Activated naive CD8-positive, alpha-beta T cell treated with anti-CD3 and anti-CD28 coated beads for 36 hours (primary cell): ENCODE measurements at places on chromosomes 11 and 22. TPM values are rescaled to one million over a fixed set of nuclear protein-coding genes. Genes with fewer than 3 reads are reported as not detected.

Gene CDKN1C
- total RNA-seq: 0.85 TPM

DNA sequence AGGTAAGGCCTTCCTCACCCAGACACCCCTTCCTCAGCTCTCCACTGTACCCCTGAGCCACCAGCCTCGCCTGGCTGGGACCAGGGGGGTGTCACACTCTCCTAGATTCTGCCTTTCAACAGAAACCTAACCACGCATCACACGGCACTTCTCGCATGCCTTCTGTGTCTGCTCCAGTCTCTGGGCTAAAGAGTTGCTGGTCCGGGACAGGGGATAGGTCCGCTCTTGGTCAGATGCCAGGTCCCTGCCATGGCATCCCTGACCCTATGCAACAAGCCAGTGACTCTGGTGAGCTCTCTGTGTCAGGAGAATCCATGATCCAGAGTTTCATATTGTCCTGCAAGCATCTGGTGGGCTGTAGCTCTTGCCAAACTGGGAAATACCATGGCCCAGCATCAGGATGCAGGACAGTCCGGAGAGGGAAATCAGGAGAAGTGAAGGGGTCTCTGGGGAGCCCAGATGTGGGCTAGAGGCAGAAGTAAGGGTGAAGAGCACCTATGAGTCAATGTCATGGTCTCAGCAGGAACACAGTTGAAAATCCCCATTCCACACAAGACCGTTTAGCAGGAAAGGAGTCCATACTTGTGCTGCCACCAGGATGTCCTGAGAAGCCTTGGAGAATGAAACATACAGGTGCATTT is 14.1 kb downstream of the IGLL5 start:
- peaks cover 1% of the 10 kb centered on the region for H3K4me1 ChIP-seq
- no peak overlapping the region for H3K4me3 ChIP-seq
- H3K27ac ChIP-seq: no peak overlapping the region
- H3K36me3 ChIP-seq: no peaks in the 10 kb centered on the region
- no peak for DNase-seq

- no peak overlapping the region for H3K4me3 ChIP-seq
- no peak overlapping the region for H3K27ac ChIP-seq
- no peaks in the 10 kb centered on the region for H3K36me3 ChIP-seq
- no peaks in the 10 kb centered on the region for H3K27me3 ChIP-seq
These were observed 7.7 kb upstream of the DLAT start for GRCh38 chr11:112017538-112017937.

GRCh38 chr22:17167486-17167885 is 8.4 kb upstream of the HDHD5 start:
- no peaks in the 10 kb centered on the region for H3K27me3 ChIP-seq
- H3K4me3 ChIP-seq: no peak overlapping the region
- DNase-seq: no peak
- no peak overlapping the region for H3K27ac ChIP-seq
- H3K36me3 ChIP-seq: no peaks in the 10 kb centered on the region

DNA sequence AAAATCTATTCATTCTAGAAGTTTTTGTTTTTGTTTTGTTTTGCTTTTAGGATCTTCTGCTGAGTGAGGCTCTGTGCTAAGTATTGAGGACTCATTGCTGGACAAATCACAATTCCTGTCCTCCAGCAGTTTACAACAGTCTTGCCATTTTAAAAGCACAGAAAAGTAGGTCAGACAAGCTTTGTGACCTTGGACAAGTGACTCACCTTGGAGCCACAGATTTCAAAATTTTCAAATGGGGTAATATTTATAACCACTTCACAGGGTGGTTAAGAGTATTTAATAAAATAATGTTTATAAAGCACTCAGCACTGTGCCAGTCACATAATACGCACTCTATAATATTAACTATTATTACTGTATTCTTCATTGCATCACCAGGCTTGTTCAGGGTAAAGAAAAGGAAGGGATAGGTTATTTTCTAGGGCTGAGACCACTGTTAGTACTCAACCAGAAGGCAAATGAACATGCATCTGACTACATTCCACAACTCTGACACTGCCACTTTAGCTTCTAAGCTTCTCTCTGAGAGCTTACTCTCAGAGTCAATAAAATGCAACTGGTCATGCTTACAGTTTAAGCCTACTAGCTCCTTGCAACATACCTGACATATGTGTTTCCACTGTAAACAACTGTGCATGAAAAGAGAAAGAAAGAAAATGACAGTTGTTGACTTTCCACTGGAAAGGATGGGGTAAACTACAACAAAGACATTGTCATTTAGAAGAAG is 63.2 kb upstream of the FIBIN start:
- no peaks in the 10 kb centered on the region for H3K36me3 ChIP-seq
- no peaks in the 10 kb centered on the region for H3K4me1 ChIP-seq
- no peak overlapping the region for H3K4me3 ChIP-seq
- H3K27me3 ChIP-seq: no peaks in the 10 kb centered on the region

Gene UBQLN3
- not detected for total RNA-seq

DNA sequence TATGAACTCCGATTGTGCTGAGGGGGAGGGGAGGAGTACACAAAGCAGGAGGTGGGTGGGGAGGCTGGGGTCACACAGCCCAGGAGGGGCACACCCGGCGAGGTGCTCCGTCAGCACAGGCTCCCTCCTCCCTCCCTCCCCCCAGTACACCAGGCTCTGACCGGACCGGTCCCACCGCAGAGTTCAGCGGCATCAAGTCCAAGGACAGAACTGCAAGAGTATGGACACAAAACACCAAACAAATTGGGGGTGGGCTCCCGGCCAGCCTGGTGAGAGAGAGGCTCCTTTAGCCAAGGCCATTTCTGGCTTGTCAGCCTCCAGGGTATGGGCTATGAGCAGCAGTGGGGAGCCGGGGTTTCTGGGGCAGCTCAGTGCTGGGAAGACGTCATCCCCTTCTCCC is 68.3 kb downstream of the ST3GAL4 start:
- H3K36me3 ChIP-seq: no peaks in the 10 kb centered on the region
- H3K4me3 ChIP-seq: no peak overlapping the region
- no peak overlapping the region for H3K27ac ChIP-seq
- DNase-seq: no peak
- H3K27me3 ChIP-seq: peaks cover 16% of the 10 kb centered on the region

- H3K4me1 ChIP-seq: peaks cover 66% of the 10 kb centered on the region
- H3K4me3 ChIP-seq: peak overlapping the region; percentile 23
- H3K27ac ChIP-seq: peak overlapping the region; percentile 84
- no peak for DNase-seq
- no peaks in the 10 kb centered on the region for H3K27me3 ChIP-seq
- peaks cover 74% of the 10 kb centered on the region for H3K36me3 ChIP-seq
These were observed 22.3 kb downstream of the TMEM123 start for GRCh38 chr11:102430158-102430836.

Gene ARHGAP8
- 3.2 TPM for total RNA-seq

Gene TMEM218
- 18.1 TPM for total RNA-seq

GRCh38 chr22:39288135-39288898 is 31.1 kb downstream of the RPL3 start:
- H3K4me1 ChIP-seq: peaks cover 6% of the 10 kb centered on the region
- H3K27ac ChIP-seq: no peak overlapping the region

DNA sequence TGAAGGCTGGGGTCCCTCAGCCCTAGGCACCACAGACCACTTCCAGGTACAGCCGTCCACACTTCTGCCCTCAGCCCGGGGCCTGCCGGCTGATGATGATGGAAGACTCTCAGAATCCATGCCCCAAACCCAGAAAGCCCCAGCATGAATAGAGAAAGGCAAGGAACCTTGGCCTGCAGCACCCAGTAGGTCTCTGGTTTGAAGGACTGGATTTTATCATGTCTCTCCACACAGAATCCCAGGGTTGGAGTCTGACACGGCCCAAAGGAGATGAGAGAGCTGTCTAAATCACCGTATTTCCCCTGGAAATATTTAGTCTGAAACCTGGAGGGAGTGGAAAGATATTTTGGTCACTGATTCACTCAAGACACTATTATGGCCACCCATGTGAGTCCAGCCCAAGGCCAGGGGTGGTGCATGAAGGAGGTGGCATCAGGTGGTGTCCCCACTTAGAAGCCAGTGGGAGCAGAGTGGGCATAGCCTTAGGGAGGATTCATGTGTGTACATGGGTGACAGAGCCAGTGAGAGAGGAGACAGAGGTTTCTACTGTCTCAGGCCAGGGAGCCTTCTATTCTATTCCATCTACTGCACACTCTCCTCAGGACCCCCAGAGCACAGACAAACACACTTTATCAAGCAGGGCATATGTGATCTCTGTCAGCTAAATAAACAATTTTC is 14.0 kb downstream of the TOP3B start:
- peaks cover 17% of the 10 kb centered on the region for H3K36me3 ChIP-seq
- no peak overlapping the region for H3K4me3 ChIP-seq
- H3K27me3 ChIP-seq: no peaks in the 10 kb centered on the region
- no peaks in the 10 kb centered on the region for H3K4me1 ChIP-seq

DNA sequence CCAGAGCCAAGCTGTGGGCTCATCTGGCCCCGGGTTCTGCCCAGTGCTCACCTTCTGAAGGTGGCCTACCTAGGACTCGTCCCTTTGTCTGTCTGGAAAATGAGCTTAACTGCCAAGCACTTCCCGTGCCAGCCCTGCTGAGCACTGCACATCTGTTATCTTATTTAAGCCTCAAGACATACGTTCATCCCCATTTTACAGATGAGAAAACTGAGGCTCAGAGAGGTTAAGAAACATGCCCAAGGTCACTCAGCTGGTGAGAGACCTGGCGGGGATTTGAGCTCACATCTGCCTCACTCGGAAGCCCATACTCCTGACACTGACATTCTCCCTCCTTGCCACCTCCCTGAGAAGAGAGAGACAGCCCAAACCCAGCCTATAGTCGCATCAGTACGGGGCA is 226.2 kb downstream of the MN1 start:
- H3K4me1 ChIP-seq: no peaks in the 10 kb centered on the region
- H3K4me3 ChIP-seq: no peak overlapping the region
- H3K27me3 ChIP-seq: peaks cover 37% of the 10 kb centered on the region
- DNase-seq: no peak
- H3K36me3 ChIP-seq: no peaks in the 10 kb centered on the region
- H3K27ac ChIP-seq: no peak overlapping the region

GRCh38 chr22:23835484-23836144 is 3.2 kb downstream of the DERL3 start:
- H3K27me3 ChIP-seq: peaks cover 9% of the 10 kb centered on the region
- peaks cover 17% of the 10 kb centered on the region for H3K4me1 ChIP-seq
- no peak overlapping the region for H3K27ac ChIP-seq
- H3K36me3 ChIP-seq: peaks cover 4% of the 10 kb centered on the region
- no peak for DNase-seq

GRCh38 chr11:34044664-34045485 is 6.7 kb upstream of the CAPRIN1 start:
- no peak overlapping the region for H3K27ac ChIP-seq
- H3K27me3 ChIP-seq: peaks cover 11% of the 10 kb centered on the region
- no peaks in the 10 kb centered on the region for H3K36me3 ChIP-seq
- no peaks in the 10 kb centered on the region for H3K4me1 ChIP-seq

GRCh38 chr11:39304586-39304985 is 2154.9 kb downstream of the LRRC4C start:
- H3K4me3 ChIP-seq: no peak overlapping the region
- no peak for DNase-seq
- H3K36me3 ChIP-seq: no peaks in the 10 kb centered on the region
- H3K27me3 ChIP-seq: no peaks in the 10 kb centered on the region
- H3K4me1 ChIP-seq: no peaks in the 10 kb centered on the region

- DNase-seq: no peak
- no peaks in the 10 kb centered on the region for H3K36me3 ChIP-seq
- no peak overlapping the region for H3K4me3 ChIP-seq
- peaks cover 29% of the 10 kb centered on the region for H3K27me3 ChIP-seq
These were observed 61.6 kb upstream of the PTPN5 start for GRCh38 chr11:18853086-18853720.

Gene NRXN2
- total RNA-seq: 0.58 TPM

- no peak overlapping the region for H3K4me3 ChIP-seq
- DNase-seq: peak; percentile 6
- H3K4me1 ChIP-seq: peaks cover 14% of the 10 kb centered on the region
These were observed 87.8 kb upstream of the NNMT start for GRCh38 chr11:114208377-114208776.

Gene ALDH3B2
- not detected for total RNA-seq

DNA sequence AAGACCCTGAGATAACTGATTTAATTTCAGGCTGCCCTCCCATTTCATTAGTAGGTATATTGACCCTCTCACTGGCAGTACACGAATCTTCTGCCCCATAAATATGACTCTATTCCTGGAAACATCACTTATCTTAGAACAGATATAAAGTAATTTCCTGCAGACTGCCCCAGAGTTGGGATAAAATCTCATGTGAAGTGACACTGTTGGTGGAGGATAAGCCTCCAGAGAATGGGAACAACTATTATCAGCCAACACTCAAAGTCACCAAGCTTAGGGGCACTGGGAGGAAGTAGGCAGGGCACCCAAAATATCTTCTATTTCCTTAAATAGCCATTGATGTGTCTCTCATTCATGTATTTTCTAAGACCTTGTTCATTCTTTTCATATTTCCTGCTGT is 8.2 kb downstream of the OR51B5 start:
- H3K4me3 ChIP-seq: no peak overlapping the region
- peaks cover 4% of the 10 kb centered on the region for H3K27me3 ChIP-seq
- no peaks in the 10 kb centered on the region for H3K4me1 ChIP-seq
- DNase-seq: no peak
- H3K36me3 ChIP-seq: no peaks in the 10 kb centered on the region

Gene TMEM151A
- total RNA-seq: not detected

GRCh38 chr11:66259956-66260355 is 8.5 kb upstream of the RAB1B start:
- DNase-seq: no peak
- H3K27me3 ChIP-seq: no peaks in the 10 kb centered on the region
- peaks cover 21% of the 10 kb centered on the region for H3K4me1 ChIP-seq
- H3K4me3 ChIP-seq: no peak overlapping the region
- no peak overlapping the region for H3K27ac ChIP-seq

DNA sequence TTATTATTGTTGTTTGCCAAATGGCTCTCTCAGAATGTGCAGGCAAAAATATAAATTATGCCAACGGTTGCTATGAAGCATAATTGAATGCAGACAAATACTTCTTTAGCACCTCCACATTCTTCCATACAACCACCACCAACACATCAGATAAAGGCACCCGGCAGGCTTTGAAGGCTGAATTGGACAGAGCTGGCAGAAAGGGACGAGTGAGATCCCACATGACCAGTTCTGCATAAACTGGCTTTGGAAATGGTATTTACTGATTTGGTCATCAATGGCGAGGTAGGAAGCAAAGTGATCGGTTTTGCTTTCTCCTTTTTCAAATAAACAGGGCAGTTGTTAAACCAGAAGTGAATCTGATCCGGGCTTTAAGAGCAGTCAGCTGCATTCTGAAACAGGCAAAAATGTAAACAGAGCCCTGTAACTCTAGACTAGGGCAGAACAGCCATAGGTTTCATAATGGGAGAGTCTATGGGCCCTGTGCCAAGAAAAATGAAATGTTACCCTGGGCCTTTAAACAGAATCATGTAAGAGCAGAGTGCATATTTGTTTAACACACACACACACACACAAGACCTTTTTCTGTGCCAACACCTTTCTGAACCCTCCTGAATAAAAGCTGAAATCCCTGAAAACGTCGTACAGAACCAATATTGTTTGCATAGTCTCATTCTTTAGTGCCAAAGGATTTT is 97.7 kb downstream of the MPPED2 start:
- no peak overlapping the region for H3K4me3 ChIP-seq
- H3K27ac ChIP-seq: no peak overlapping the region
- H3K27me3 ChIP-seq: peaks cover 7% of the 10 kb centered on the region
- H3K4me1 ChIP-seq: no peaks in the 10 kb centered on the region
- H3K36me3 ChIP-seq: no peaks in the 10 kb centered on the region
